Activated CD4-positive, alpha-beta T cell treated with anti-CD3 and anti-CD28 coated beads for 4 hours (primary cell): ENCODE measurements at places on chromosomes 5 and 9.
A peak's percentile ranks its signal among the peaks of the same experiment; 100 is the strongest.

- no peak for DNase-seq
These were observed 31.6 kb upstream of the SH3RF2 start for GRCh38 chr5:145904743-145905142.

GRCh38 chr9:20319641-20320337 lies 302.5 kb downstream of the MLLT3 start:
- peak; percentile 26 for DNase-seq

DNA sequence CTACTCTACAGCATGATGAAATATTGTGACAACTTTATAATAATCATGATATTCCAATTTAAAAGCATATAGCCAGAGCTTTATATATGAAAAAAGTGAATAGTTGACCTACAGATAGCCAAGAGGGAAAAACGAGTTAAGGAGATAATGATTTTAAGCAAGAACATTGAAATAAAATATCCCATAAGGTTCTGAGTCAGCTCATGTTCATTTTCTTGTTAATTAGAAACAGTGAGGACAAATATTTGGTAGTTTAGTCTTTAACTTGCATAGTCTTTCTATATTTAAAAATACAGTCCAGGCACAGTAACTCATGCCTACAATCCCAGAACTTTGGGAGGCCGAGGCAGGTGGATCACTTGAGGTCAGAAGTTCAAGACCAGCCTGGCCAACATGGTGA lies 55.8 kb upstream of the CDH6 start:
- DNase-seq, result no peak

DNA sequence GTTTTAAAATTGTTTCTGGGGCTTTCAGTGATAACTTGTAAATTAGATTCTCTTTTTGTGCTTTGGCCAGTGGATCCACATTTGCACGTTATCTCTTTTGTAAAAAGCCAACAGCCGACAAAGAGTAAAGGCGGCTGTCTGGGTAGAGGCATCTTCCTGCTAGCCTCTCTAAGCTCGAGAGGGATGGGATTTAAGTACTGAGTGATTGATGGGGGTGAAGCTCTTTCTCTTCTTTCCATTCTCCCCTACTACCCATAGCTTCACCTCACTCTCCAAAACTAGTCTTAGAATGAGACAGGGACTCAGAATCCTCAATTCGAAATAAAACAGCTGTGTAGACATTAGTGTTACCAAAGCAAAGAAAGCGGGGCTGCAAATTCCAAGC lies 3.4 kb downstream of the PBX3 start:
- no peak for DNase-seq

DNA sequence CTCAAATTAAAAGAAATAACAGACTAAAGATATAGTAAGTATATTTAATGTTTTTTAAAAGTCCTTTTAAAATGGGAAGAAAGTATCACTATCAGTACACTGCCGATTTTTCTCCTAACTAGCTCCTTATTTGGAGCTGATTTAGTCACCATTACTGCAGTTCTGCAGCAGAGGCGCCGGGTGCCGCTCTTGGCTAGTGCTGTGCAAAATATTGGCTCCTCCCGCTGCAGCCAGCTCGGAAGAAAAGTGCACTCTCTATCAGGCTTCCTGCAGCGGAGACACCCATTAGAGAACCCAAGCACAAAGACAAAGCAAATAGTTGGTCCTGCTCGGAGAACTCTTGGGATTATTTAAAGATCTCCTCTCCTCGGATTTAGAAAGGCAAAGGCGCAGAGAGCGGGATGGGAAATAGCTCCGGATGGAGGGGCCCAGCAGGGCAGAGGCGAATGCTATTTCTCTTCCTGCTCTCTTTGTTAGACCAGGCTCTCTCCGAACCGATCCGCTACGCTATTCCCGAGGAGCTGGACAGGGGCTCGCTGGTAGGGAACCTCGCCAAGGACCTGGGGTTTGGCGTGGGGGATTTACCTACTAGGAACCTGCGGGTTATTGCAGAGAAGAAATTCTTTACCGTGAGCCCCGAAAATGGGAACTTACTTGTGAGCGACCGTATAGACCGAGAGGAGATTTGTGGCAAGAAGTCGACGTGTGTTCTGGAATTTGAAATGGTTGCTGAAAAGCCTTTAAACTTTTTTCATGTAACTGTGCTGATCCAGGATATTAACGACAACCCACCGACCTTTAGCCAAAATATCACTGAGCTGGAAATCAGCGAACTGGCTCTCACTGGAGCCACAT lies at the start of gene PCDHGB3:
Gene PCDHGB3 (plus strand): TSS at position 249 of the 855 bp plus-strand sequence. CDS start 153 bp downstream, at position 402.
- peak; percentile 7 for DNase-seq

- DNase-seq, result no peak
These were observed 396.9 kb downstream of the GADD45G start for GRCh38 chr9:90001747-90002146.

GRCh38 chr5:52786391-52786790 lies 1.3 kb upstream of the ITGA1 start:
- DNase-seq, result no peak

DNA sequence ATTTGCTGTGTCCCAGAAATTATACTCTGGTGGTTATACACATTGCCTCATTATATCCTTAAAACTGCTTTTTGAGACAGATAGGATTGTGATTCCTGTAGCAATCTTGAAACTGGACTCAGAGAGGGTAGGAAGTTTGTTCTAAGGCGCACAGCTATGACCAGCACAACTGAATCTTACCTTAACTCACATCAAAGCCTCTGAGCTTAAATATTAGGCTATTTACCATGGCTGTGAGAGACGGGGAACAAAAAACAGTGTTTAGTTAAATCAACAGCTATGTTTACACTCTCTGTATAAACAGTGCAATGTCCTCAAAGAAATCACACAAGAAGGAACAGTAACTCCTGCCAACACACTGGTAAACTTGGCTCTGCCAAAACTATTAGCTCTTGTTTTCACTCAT lies 50.9 kb upstream of the TUT7 start:
- DNase-seq, result no peak

- DNase-seq, result no peak
These were observed 779 bp downstream of the FAM13B start for GRCh38 chr5:138032028-138032571.

DNA sequence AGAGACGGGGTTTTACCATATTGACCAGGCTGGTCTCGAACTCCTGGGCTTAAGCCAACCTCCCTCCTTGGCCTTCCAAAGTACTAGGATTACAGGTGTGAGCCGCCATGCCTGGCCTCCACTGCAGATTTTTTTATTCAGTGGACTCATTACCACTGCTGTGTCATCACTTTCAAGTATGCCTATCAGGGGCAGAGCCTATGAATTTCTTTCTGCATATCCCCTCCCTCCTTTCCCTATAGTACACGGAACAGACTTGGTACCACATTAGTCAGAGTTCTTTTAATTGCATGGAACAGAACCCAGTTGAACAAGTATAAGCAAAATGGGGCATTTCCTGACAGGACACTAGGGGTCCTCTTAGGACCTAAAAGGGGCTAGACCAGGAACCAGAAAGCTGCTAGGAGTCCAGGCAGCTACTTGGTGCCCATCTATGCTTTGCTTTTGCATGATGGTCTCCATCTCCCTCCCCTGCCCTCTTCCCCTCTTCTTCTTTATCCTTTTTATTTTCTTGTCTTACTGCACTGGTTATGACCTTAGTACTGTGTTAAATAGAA lies 5.8 kb downstream of the BSPRY start:
- DNase-seq, result no peak

GRCh38 chr5:150067405-150067960 lies 18.9 kb downstream of the CSF1R start:
- DNase-seq, result no peak

GRCh38 chr5:14174230-14174636 lies 31.1 kb downstream of the TRIO start:
- no peak for DNase-seq

- no peak for DNase-seq
These were observed 97.8 kb downstream of the CMYA5 start for GRCh38 chr5:79787448-79787847.

- no peak for DNase-seq
These were observed 3.7 kb upstream of the GRIA1 start for GRCh38 chr5:153486771-153487170.

- no peak for DNase-seq
These were observed 11.0 kb downstream of the SNAPC3 start for GRCh38 chr9:15433661-15434060.

GRCh38 chr5:37165761-37166160 lies 83.4 kb downstream of the CPLANE1 start:
- no peak for DNase-seq

- DNase-seq, result no peak
These were observed 98.2 kb upstream of the GRHPR start for GRCh38 chr9:37324261-37324683.

GRCh38 chr5:66808663-66809062 lies 212.5 kb downstream of the MAST4 start:
- DNase-seq, result no peak

- DNase-seq, result no peak
These were observed 317.1 kb upstream of the CCNH start for GRCh38 chr5:87729781-87730180.

GRCh38 chr9:125565126-125565525 lies 141.9 kb downstream of the MAPKAP1 start:
- no peak for DNase-seq

- DNase-seq, result no peak
These were observed 75.2 kb upstream of the HRH2 start for GRCh38 chr5:175582697-175583096.
